CD4-positive, alpha-beta T cell treated with Interleukin-2 at 100 ng/mL for 4 hours (primary cell): ENCODE measurements at places on chromosomes 2 and 18.

DNA sequence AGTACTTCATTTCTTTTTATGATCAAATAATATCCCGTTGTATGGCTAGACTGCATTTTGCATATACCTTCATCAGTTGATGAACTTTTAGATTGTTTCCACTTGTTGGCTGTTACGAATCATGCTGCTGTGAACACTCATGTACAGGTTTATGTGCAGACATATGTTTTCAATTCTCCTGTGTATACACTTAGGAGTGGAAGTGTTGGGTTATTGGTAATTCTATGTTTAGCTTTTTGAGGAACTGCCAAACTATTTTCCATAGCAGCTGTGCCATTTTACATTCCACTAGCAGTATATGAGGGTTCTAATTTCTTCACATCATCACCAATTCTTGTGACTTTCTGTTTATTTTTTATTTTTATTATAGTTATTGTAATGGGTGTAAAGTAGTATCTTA is 32.1 kb upstream of the LCLAT1 start:
- DNase-seq: no peak

GRCh38 chr18:6591491-6591890 is 138.0 kb upstream of the ARHGAP28 start:
- no peak for DNase-seq

DNA sequence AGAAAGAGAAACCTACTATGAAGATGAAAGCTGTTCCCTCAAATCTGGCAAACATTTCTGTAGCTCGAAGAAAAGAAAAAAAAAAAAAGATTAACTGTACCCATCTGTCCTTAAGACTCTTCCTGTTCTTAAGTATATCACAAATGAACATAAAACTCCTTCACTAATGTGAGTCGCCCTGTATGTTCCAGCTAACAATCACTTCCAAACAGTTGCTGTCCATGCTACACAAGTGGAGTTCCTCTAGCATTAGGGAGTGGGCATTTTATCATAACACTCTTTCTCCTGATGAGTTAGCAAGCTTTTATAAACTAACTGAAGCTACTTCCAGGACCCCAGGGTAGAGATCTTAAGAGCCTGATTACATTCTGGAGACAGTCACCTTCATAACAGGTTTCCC is 5.8 kb downstream of the CUL3 start:
- no peak for DNase-seq

DNA sequence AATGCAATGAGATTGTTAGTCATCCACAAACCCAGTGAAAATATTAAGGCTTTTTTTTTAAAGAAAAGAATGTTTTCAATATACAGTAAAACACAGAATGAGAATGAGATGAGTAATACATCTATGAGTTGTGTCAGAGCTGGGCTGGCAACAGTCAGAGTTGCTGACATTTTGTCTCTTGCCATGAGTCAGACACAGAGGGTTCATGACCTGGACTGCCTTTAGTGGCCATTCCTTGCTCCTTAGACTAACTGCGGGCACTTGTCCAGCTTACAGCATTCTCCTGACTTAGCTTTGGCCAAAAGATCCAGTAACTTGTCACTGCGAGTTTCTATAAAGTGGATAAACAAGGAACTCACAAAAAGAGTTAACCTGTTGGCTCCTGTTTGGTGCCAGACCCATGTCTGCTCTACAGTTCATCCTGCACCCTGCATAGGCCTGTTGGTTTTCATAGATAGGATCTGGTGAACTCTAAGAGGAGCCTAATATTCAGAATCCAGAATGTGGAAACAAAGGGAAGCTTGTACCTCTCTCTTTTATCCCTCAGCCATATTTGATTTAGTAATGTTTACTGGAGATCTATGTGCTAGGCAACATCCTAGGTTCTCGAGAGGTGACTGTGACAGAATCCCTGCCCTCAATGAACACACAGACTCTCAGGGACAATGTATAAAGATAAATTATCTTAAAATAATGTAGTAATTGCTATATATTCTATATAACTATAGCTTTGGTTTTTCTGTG is 391.5 kb upstream of the VWC2L start:
- DNase-seq: no peak

- DNase-seq: peak; percentile 79
These were observed 23.4 kb upstream of the TANK start for GRCh38 chr2:161136696-161137324.

- no peak for DNase-seq
These were observed 277.7 kb upstream of the HNRNPA3 start for GRCh38 chr2:176934869-176935415.

DNA sequence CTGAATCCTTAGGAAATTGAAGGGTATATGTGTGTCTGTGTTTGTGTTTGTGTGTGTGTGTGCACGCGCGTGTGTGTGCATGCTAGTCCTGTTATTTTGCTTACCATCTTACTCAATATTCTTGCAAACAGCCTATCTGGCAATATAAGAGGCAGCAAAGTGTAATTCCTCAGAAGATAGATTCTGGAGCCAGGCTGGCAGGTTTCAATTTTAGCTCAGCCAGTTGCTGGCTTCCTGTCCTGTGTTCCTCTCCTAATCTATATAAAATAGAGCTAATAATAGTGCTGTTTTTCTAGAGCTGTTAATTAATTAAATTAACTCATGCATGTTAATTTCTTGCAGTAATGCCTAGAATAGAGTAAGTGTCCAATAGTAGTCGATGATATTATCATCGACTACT is 256.2 kb downstream of the PIK3C3 start:
- no peak for DNase-seq

- no peak for DNase-seq
These were observed 78.2 kb downstream of the STK39 start for GRCh38 chr2:168169097-168169745.

- DNase-seq: no peak
These were observed 63.9 kb upstream of the LAPTM4A start for GRCh38 chr2:20115374-20115773.

DNA sequence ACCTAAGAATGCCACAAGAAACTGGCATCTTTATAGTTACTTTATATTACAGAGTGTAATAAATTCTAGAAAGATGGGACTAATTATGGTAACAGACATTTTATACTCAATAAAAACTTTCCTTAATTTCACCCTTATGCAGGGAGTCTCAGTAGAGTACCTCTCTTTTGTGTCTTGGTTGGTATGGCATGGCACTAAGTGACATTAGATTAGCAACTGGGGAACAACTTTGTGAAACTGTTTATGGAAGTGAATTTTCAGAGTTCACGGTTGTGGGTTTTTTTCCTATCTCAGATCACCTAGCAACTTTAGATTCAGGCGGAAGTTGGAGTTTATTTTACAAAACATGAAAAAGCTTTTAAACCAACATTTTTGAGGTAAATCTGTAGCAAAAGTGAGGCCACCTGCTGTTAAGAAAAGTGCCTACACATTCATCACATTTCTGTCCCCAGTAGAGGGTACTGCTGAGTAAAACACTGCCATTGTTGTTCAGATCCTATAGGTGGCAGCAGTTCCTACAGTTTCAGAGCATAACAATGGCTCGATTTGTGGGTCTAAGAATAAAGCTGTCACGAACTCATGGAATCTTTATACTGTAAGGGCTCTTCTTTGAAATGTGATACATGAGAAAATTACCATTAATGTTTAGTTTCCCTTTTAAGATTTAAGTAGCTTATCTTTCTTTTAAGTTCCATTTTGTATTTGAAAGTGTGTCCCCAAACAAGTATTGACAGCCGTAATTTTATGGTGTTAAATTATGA is 117.6 kb downstream of the CAMKMT start:
- DNase-seq: peak; percentile 75

- no peak for DNase-seq
These were observed 103.1 kb upstream of the ZC3H15 start for GRCh38 chr2:186382932-186383331.

GRCh38 chr2:215653344-215654030 is 217.6 kb upstream of the FN1 start:
- DNase-seq: no peak

GRCh38 chr18:49168281-49168985 is 217.7 kb upstream of the SMAD7 start:
- no peak for DNase-seq

GRCh38 chr2:174020926-174021662 is 55.9 kb upstream of the SP3 start:
- DNase-seq: no peak

- no peak for DNase-seq
These were observed 59.6 kb downstream of the MYT1L start for GRCh38 chr2:2271469-2271941.

DNA sequence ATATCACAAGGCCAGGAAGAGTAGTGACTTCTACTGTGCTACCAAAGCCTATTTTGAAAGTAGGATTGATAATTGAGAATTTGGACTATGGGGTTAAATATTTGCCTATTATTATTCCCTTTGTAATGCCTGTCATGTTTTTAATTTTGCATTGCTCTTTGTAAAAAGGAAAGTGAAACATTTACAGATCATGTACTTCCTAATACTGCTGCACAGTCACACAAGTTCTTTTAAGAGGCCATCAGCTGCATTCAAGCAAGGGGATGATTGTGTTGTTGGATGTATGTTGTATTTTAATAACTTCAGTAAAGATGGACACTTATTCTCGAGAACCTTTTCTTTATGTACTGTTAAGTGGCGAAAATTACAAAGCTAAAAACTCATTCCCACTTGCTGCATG is 70.1 kb downstream of the PLEKHA3 start:
- DNase-seq: no peak

GRCh38 chr2:9285385-9285920 is 78.8 kb downstream of the ASAP2 start:
- DNase-seq: no peak

GRCh38 chr2:185990861-185991525 is 252.4 kb downstream of the FSIP2 start:
- DNase-seq: no peak

- DNase-seq: no peak
These were observed 691.2 kb downstream of the EPHA4 start for GRCh38 chr2:220880623-220881596.

GRCh38 chr18:61850756-61851155 is 42.1 kb downstream of the RNF152 start:
- no peak for DNase-seq

- no peak for DNase-seq
These were observed 14.8 kb downstream of the NPPC start for GRCh38 chr2:231911381-231911780.

GRCh38 chr2:164151522-164151921 is 415.7 kb upstream of the FIGN start:
- DNase-seq: no peak

- DNase-seq: no peak
These were observed 40.7 kb downstream of the RALB start for GRCh38 chr2:120293096-120294007.

GRCh38 chr2:64793701-64794100 is 140.0 kb upstream of the SERTAD2 start:
- no peak for DNase-seq

DNA sequence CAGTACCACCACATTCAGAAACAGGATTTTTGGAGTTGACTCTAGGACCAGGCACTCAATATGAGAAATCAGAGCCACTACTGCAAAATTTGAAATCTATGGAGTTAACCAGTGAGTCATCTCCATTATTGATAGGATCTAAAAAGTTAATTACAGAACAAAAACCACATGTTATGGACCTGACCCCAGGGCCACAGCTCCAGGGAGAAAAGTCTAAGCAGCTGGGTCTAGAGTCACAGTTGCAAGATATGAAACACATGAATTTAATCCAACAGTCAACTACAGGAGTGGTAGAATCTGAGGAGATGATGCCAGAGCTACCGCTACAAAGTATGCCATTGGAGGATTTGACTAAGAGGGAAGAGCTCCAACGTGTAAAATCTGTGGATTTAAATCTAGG is 13.4 kb upstream of the ZNF512 start:
- DNase-seq: no peak

DNA sequence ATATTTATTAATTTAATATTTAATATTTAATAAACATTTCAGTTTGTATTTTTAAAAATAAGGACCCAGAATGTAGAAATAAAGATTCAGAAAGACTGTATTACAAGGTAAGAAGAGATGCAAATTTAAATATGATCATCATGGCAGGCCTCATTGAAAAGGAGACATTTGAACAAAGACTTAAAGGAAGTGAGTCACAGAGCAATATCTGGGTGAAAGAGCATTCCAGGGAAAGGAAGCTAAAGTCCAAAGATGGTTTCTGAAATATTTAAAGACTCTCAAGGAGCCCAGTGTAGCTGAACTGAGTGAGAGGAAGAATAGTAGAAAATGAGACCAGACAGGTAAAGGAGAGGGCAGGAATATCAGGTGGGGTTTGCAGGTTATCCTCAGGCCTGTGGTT is 5.9 kb downstream of the SCYGR4 start:
- no peak for DNase-seq

- DNase-seq: no peak
These were observed 144.7 kb downstream of the COL6A3 start for GRCh38 chr2:237269138-237269875.

GRCh38 chr2:47257946-47258348 is 102.8 kb upstream of the STPG4 start:
- no peak for DNase-seq

- no peak for DNase-seq
These were observed 82.0 kb upstream of the TTC39C start for GRCh38 chr18:23932385-23933067.

GRCh38 chr18:54127759-54128378 is 96.6 kb downstream of the MBD2 start:
- no peak for DNase-seq

DNA sequence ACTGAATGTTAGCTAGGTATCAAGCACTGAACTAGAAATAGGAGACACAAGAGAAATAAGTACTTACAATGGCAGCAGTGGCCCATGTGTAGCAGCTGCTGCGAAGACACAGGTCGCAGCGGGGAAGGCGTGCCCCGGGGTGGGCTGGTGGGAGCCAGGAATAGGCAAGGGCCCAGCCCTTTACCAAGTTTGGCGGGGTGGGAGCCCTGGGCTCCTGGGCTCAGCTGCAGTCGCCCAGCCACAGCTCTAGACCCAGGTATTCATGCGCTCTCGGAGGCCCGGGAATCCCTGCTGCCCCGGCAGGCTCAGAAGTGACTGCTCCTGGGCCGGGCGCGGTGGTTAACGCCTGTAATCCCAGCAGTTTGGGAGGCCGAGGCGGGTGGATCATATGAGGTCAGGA is 1287.3 kb downstream of the CNTNAP5 start:
- no peak for DNase-seq

DNA sequence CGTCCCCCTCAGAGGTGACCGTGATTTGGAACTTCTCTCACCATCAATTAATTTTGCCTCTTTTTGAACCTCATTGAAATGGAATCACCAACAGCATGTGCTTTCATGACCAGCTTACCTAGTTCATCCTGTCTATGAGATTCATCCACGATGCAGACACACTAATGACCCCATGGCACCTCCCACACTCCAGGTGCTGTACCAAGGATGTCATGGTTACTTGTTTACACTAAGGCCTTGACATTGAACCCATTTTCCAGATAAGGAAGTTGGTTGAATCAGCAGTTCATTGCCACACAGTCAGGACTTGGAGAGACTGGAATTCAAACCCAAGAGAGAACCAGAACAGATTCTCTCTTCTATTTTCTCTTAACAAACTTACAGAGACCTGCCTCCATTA is 139.0 kb downstream of the ZFP36L2 start:
- no peak for DNase-seq

- DNase-seq: no peak
These were observed 394.1 kb downstream of the TRIB2 start for GRCh38 chr2:13110825-13111224.

GRCh38 chr2:12555012-12555645 is 161.6 kb upstream of the TRIB2 start:
- peak; percentile 53 for DNase-seq

GRCh38 chr18:67402543-67402942 is 114.0 kb downstream of the DSEL start:
- no peak for DNase-seq

- no peak for DNase-seq
These were observed 125.7 kb upstream of the FZD5 start for GRCh38 chr2:207895274-207895860.

GRCh38 chr2:188134241-188134640 is 157.4 kb upstream of the GULP1 start:
- DNase-seq: no peak

- no peak for DNase-seq
These were observed 204.3 kb upstream of the CCDC150 start for GRCh38 chr2:196435189-196435588.
